ENCODE measurements at places on chromosomes 7 and 10.

DNA sequence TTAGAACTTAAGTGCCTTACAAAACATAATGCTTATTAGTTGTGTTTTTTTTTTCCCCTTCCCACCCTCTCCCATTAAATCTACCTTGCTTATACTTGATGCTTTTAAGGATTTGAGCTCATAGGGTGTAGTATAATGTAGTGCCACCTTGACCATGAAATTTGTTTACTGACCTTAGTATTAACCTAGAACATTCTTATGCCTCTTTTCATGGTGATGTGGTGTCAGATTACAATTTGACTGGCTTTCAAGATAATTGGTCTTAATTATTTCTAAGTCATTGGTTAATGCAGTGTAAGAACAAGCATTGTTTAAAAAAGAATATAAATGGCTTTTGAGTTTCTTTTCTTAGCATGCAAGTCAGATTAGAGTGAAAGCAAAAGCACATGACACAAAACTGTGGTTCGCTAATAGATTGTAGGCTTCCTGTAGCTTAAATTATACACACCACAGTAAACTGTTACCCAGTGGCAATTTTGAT is 61.8 kb downstream of the ADD3 start:
- no peak for DNase-seq

DNA sequence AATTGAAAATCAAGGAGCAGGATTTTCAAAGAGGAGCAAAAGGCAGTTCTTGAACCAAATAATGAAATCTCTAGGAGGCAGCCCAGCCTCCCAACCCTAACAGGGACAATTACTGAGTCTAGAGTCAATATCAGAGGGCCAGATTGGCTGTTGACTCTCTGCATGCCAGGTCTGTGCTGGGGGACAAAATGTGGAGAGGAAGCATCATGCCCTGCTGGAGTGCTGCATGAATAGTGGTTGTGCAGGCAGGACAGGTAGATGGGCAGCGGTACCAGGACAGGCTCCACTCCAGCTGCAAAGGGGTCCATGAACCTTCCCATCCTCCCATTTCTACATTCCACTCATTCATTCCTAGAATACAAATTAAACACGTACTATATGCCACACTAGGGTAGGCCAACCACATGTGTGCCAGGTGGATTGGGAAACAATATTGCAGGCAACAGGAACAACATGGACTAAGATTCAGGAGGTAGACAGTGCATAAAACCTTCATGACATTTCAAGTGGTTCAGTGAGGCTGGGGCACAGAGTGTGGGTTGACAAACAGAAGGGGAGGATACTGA is 30.4 kb upstream of the MAT1A start:
- DNase-seq = no peak

GRCh38 chr7:39702133-39702532 is 78.8 kb downstream of the RALA start:
- DNase-seq = no peak

- no peak for DNase-seq
Measured at GRCh38 chr10:73926152-73926764, 15.3 kb downstream of the PLAU start.

DNA sequence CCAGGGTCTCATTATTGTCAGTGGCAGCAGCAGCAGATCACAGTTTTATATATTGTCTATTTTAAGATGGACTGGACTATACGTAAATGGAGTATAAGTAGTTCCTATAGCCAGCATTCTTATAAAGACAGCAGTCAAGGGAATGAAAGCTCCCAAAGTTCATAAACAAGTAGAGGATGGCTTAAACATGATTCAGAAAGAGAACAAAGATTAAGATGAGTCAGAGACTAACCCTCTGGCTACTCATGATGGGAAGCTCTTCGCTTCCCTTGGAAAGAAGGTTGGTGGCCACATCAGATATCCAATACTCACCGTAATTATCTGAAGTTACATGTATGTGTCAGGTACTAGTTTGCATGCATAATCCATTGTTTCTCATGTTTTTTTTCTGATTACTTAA is 277.0 kb downstream of the INHBA start:
- DNase-seq = no peak

DNA sequence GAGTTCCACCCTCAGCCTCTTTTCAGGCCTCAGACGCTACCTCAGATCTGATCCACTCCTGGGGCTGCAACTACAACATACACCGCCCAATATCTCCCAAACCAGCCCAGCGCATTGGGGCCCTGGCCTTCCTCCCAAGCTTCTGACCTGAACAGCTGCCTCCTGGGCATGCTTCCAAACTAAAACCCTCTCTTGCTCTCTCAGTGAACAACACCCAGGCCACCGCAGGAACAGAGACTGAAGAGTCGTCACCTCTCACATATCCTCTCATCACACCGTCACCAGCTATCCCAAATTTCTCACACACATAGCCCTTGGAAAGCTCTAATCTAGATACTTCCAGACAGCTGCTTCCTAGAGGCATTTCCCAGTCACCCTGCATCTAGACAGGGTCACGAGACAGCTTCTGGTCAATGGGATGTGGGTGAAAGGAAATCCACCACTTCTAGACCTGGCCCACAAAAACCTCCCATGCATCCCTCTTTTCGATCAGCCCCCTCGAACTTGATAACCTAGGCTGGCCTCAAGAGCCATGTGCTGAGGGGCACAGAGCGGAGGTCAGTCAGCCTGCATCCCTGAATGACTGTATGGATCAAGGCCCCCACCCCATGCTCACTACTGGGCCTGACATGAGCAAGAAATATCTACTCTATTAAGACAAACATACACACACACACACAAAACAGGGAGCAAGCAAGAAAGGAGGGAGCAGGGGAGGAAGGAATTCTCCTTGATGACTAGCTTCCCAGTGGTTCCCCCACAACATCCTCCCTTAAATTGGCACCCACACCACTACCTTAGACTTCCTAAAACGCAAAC is 1.8 kb downstream of the PARP12 start:
- DNase-seq = no peak

GRCh38 chr10:12348294-12348869 is 965 bp upstream of the CAMK1D start:
- DNase-seq = peak; percentile 26

GRCh38 chr10:61973906-61974305 is 72.4 kb downstream of the ARID5B start:
- DNase-seq = no peak

- DNase-seq = no peak
Measured at GRCh38 chr7:150946421-150947240, 31.5 kb downstream of the KCNH2 start.

DNA sequence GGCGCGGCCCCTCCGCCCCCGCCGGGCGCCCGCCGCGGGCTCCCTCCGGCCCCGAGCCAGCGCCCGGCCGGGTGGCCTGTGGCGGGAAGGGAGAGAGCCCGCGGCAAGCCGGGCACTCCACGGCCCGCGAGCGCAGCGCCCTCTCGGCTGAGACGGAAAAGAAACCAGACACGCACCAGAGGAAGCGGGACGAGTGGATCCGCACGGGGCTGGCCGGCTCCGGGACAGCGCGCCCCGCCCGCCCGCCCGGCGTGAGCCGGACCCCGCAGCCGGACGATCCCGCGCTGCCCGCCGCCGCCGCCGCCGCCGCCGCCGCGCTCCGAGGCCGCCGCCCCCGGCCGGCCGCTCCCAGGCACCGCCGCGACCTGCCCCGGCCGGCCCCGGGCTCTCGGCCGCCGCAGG is 300 bp downstream of the ARHGAP21 start:
- DNase-seq = no peak

DNA sequence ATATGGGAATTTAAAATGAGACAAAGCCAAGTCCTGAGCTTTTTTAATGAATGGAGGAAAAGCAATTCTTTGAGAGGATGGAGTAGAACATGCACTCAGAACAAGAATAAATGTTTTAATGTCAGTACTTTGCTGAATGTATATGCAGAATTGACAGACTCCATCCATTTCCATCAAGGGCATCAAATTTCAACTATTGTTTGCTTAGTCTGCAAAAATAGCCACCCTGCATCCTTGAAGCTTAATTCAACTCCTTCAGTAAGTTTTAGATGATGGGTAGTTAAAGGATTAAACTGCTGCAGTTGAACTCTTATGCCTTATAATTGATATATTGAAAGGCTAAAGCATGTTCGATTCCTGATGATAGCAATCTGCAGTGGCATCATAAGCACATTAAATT is 99.7 kb upstream of the IFRD1 start:
- DNase-seq = no peak

- DNase-seq = no peak
Measured at GRCh38 chr10:111109501-111110242, 32.8 kb downstream of the ADRA2A start.

GRCh38 chr7:29224726-29225125 is 30.2 kb downstream of the CHN2 start:
- DNase-seq = no peak

GRCh38 chr10:125911990-125912389 is 15.6 kb downstream of the FANK1 start:
- no peak for DNase-seq

DNA sequence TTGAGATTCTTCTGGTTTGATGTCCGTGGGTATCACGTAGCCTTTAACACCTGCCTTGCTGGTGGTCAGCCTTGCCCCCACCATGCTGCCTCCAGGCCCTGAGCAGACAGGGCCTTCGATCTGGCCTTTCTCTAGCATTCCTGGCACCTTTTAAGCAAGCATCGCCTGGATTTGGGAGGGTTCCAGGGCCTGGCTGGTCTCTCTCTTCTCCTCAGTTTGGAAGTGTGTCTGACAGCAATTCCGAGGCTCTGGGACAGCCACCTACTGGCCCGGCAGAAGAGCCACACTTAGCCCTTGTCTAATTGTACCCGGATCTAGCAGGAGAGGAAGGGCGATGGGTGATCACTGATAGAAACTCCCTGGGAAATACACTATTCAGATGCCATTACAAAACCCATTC is 441.3 kb upstream of the MKI67 start:
- no peak for DNase-seq

DNA sequence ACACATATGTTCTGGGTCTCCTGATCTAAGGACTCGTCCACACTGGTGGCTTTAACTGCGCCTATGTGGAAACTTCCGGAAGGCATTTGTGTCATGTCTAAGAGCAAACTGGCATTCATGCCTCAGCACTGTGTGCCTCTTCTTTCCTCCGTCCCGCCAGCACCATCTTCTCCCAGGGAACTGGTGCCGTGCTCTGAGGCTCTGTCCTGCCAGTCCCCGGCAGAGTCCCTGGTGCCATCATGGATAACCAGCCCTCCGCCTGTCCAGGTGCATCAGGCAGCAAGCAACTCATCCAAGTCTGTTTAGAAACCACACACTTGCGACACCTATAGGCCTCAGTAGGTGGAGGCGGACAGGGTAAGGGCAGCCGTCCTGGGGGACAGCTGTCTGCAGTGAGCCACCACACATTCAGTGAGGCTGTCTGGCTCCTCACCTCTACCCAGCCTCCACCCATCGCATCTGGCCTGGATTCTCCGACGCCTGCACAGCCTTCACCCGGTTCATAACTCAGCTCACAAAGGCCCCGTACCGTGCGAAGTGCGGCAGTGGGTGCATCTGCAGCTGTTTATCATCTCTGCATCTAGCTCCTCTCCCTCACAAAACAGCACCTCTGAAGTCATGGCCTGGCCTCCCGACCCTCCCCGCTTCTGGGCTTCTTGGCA is 162.7 kb downstream of the DIP2C start:
- DNase-seq = peak; percentile 46

GRCh38 chr10:61329854-61330253 is 123.3 kb downstream of the TMEM26 start:
- no peak for DNase-seq

GRCh38 chr7:101669307-101669706 is 40.2 kb upstream of the MYL10 start:
- peak; percentile 39 for DNase-seq

GRCh38 chr10:73965890-73966768 is 31.8 kb upstream of the VCL start:
- DNase-seq = peak; percentile 86

DNA sequence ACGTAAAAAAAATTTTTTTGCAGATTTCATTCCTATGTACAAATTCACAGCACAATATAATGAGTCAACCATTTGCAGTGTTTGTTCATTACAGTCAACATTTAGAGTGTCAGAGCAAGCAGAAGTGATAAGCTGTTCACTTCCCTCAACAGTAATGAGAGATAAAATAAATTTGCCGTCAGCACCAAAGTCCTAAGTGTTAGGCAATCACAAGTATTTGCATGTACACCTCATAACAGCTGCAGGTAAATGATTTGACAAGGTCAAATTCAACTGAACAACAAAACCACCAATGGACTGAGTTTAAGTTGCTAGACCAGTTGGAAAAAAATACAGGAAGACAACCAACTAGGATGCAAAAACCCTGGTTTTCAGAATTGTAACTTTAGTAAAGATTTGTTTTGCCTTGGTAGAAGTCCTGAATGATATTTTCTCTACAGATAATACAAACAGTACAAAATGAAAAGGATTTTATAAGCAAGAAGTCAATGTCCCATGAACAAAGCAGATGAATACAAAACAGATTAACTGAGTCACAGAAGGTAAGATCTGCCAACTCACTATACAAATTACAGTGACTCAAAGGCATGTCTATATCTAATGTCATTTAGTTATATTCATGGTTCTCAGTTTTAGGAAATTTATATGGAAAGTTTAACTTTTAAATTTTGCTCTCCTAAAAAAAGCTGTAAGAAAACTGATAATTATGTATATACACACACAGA is 10.4 kb downstream of the RAPGEF5 start:
- no peak for DNase-seq

DNA sequence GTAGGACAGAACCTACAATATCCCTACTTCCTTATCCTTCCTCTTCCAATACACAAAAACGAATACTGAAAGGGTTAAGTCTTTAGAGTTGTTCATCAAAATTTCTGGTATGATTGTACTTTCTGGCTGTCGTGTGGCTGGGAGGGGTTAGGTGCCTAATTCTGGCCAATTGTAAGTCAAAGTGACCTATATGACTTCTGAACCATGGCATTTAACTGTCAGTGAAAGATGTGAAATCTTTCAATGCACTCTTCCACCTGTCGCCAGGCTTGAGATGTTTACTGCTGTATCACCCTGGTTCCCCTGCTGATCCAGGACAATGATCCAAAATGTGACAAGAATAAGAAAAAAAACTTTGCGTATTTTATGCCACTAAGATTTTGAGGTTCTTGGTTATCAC is 20.8 kb downstream of the EPC1 start:
- no peak for DNase-seq

- DNase-seq = no peak
Measured at GRCh38 chr10:125002047-125002422, 60.1 kb downstream of the ZRANB1 start.

DNA sequence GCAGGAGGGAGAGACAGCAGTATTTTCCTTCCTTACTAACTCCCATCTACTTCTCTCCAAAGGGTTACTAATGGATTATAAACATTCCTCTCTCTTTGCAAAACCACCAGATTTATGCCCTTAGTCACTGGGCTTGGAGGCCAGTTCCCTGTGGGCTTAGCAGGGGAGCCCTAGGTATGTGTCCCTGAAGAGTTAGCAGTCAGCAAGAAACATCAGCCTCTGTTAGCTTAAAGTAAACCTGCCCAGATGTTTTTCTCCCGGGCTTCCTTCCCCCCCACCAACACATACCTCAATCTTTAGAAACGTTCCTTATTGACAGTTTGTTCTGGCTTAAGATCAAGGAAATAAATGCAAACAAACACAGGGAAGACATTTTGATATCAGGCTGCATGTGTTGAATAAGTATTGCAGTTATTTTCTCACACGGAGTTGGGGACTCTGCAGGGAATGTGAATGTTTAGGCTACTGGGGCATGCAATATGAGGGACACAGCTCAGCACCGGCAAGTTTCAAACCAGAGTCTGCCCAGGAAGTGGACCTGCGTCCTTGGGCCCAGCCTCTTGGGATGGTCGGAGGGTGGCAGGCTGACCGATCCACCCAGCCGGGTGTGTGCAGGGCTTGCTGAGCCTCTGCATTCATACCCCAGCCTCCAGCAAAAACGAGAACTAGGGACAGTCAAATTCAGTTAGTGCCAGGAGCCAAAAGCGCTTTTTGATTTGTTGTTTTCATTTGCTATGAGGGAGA is 252.0 kb upstream of the GRB10 start:
- no peak for DNase-seq
